ENCODE measurements at places on chromosomes 1 and 21.

GRCh38 chr21:28817871-28818270, 174.8 kb downstream of the LTN1 start:
- no peak for DNase-seq
- H3K36me3 ChIP-seq: no peaks in the 10 kb centered on the region
- H3K27ac ChIP-seq: no peak overlapping the region
- no peak overlapping the region for H3K4me3 ChIP-seq

DNA sequence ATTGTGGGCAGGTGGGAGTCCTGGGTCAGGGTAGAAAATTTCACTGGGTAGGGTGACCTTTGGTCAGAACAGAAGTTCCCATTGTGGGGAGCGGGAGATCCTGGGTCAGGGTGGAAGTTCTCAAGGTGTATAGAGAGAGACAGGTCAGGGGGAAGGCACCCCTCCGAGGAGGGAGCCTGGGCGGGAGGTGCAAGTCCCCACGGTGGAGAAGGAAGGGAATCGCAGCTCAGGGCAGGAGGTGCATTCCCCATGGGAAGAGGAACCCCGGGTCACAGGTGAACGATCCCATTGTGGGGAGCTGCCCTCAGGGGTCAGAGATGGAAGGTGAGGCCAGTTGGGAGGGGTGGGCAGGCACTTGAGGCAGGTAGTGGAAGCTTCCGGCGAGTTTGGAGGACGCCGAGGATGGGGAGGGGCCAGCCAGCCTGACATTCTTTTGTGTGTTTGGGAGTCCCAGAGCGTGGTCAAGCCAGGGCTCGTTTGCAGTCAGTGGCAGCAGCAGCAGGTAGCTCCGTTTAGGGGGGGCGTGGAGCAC, 637 bp downstream of the LYPLA2 start:
- no peak for DNase-seq
- no peaks in the 10 kb centered on the region for H3K27me3 ChIP-seq
- H3K36me3 ChIP-seq: peaks cover 89% of the 10 kb centered on the region
- peaks cover 26% of the 10 kb centered on the region for H3K4me1 ChIP-seq
- H3K27ac ChIP-seq: peak overlapping the region; percentile 96

- DNase-seq: no peak
- no peak overlapping the region for H3K4me3 ChIP-seq
- no peaks in the 10 kb centered on the region for H3K27me3 ChIP-seq
- no peak overlapping the region for H3K27ac ChIP-seq
- H3K4me1 ChIP-seq: no peaks in the 10 kb centered on the region
Measured at GRCh38 chr1:99084562-99084961, 79.9 kb upstream of the PLPPR5 start.

GRCh38 chr1:6811583-6811982, 26.3 kb downstream of the CAMTA1 start:
- H3K36me3 ChIP-seq: no peaks in the 10 kb centered on the region
- H3K4me1 ChIP-seq: peaks cover 6% of the 10 kb centered on the region
- no peak overlapping the region for H3K4me3 ChIP-seq
- no peaks in the 10 kb centered on the region for H3K27me3 ChIP-seq
- no peak for DNase-seq

GRCh38 chr1:59355361-59355760, 58.5 kb downstream of the FGGY start:
- H3K27me3 ChIP-seq: no peaks in the 10 kb centered on the region
- no peak for DNase-seq
- H3K4me3 ChIP-seq: no peak overlapping the region
- H3K4me1 ChIP-seq: no peaks in the 10 kb centered on the region
- H3K27ac ChIP-seq: no peak overlapping the region

- DNase-seq: no peak
- H3K4me3 ChIP-seq: no peak overlapping the region
- no peaks in the 10 kb centered on the region for H3K4me1 ChIP-seq
Measured at GRCh38 chr1:115539736-115540135, 102.0 kb upstream of the VANGL1 start.

- no peaks in the 10 kb centered on the region for H3K4me1 ChIP-seq
- H3K27ac ChIP-seq: no peak overlapping the region
- peaks cover 31% of the 10 kb centered on the region for H3K27me3 ChIP-seq
Measured at GRCh38 chr1:227934476-227935313, 13.0 kb downstream of the WNT9A start.

DNA sequence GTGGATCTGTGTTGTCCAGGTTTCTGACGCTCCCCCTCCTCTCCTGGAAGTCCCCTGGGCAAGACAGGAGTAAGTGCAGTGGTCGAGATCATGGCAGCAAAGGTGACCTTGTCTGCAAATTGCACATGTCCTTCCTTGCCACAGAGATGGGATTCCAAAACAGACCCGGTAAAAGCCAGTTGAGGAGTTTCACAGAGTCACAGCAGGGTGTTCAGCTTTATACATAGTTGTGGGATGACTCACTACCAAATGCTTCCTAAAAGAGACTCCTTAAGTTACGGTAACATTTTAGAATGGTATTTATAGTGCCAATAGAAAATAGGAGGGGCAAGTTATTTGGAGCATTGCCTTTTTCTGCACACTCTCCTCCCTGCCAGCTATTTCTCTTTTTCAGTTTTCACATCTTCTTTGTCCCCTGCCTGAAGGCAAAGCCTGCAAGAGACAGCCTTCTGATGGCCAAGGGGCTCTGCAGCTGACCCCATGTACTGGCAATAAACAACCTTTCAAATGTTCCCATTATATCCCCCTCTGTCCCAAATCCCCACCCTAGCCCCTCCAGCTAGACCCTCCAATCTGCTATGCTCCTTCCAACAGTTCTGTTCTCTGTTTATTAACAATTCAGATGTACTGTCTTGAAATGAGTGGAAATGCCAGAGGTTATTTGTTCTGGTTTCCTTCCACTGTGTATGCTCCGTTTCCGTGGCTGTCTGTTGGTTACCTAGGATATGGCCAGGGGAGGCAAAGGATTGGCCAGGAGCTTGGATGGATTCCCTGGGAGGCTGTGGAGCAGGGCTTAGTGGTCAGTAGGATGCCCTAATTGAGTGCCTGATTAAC, 115.0 kb downstream of the TGFB2 start:
- H3K27me3 ChIP-seq: no peaks in the 10 kb centered on the region
- peak; percentile 45 for DNase-seq
- H3K4me1 ChIP-seq: peaks cover 44% of the 10 kb centered on the region
- peaks cover 10% of the 10 kb centered on the region for H3K36me3 ChIP-seq
- H3K27ac ChIP-seq: peak overlapping the region; percentile 58

GRCh38 chr1:153793973-153794615, 18.9 kb downstream of the SLC27A3 start:
- H3K27ac ChIP-seq: no peak overlapping the region
- no peak for DNase-seq
- peaks cover 45% of the 10 kb centered on the region for H3K27me3 ChIP-seq
- H3K36me3 ChIP-seq: peaks cover 4% of the 10 kb centered on the region

DNA sequence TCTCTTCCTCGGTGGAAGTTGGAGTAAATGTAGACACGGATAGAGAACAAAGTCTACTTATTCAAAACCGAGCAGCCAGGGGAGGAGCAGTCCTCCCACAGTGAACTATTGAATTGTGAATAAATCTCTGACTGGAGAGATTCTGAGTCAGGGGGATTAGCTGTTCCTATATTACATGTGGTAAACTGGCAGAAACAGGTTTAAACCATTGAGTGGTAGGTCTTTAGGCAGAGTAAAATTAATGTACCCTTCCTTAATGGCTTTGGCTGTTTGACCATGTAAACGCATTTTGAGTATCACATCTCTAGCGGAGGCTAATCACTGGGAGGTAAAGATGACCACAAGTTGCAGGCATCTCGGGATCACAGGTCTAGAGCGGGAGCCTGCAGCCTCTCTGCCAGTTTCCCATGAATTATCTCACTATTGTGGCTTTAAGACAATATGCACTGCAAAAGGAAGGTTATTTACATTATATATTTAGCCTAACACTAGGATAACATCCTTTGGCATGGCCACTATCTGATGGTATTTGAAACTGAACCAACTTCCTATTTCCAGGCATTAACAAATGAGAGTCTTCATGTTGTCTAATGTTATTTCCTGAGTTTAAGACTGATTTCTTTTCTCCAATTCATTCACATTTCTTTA, 7.9 kb upstream of the DISC1 start:
- H3K4me3 ChIP-seq: no peak overlapping the region
- DNase-seq: no peak
- peaks cover 83% of the 10 kb centered on the region for H3K27me3 ChIP-seq
- no peak overlapping the region for H3K27ac ChIP-seq
- no peaks in the 10 kb centered on the region for H3K36me3 ChIP-seq
- no peaks in the 10 kb centered on the region for H3K4me1 ChIP-seq

DNA sequence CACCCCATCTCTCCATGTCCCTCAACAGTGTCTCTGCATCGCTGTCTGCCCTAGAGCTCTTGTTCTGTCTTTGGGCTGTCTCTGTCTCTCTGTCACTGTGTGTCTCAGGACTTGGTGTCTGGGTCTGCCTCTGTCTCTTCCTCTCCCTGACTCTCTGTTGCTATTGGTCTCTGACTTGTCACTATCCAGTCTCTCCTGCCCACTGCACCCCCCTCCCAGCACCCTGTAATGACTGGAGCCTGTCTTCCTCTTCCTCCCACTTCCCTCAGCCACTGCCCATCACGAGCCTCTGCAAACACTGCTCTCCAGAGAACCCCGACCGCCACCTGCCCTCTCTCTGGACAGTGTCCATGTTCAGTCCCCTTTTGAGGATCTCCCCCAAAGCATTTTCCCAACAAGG, 12.1 kb downstream of the PEAR1 start:
- no peak overlapping the region for H3K27ac ChIP-seq
- DNase-seq: no peak
- peaks cover 10% of the 10 kb centered on the region for H3K4me1 ChIP-seq
- H3K36me3 ChIP-seq: peaks cover 10% of the 10 kb centered on the region
- H3K27me3 ChIP-seq: peaks cover 74% of the 10 kb centered on the region
- H3K4me3 ChIP-seq: no peak overlapping the region
